ENCODE measurements at places on chromosomes 4 and X. TPM values are rescaled to one million over a fixed set of nuclear protein-coding genes. Genes with fewer than 3 reads are reported as not detected.

- no peak for DNase-seq
Measured at GRCh38 chr4:141659539-141659938, 23.2 kb downstream of the IL15 start.

DNA sequence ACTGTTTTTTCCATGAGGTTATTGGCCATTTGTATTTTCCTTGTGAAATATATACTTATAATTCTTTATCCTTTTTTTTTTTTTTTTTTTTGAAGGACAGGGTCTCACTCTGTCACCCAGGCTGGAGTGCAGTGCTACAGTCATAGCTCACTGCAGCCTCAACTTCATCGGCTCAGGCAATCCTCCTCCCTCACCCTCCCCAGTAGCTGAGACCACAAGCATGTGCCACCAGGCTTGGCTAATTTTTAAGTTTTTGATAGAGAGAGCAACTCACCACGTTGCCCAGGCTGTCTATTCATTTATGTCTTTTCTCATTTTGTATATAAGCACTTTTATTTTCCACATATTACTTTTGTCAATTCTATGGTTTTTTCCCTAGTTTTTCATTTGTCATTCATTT is 16.8 kb downstream of the RBPJ start:
- DNase-seq = no peak

DNA sequence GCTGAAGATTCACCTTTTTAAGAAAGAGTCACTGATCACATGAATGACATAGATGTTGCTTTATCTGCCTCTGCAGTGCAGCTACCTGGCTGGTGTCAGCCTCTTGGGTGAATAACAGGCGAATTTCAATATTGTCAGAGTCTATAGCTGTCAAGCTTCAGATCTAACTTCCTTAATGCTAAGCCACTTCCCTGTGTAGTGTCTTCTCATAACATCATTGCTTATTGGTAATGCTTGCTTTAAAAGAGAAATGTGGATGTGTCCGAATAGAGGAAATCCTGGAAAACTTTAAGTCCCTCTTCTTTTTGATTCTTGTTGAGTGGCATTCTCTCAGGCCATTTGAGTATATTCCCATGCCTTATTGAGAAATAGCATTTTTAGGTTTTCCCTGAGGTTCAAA is 7.3 kb upstream of the IGFBP7 start:
- no peak for DNase-seq

- no peak for DNase-seq
Measured at GRCh38 chr4:142728233-142728632, 117.9 kb downstream of the INPP4B start.

DNA sequence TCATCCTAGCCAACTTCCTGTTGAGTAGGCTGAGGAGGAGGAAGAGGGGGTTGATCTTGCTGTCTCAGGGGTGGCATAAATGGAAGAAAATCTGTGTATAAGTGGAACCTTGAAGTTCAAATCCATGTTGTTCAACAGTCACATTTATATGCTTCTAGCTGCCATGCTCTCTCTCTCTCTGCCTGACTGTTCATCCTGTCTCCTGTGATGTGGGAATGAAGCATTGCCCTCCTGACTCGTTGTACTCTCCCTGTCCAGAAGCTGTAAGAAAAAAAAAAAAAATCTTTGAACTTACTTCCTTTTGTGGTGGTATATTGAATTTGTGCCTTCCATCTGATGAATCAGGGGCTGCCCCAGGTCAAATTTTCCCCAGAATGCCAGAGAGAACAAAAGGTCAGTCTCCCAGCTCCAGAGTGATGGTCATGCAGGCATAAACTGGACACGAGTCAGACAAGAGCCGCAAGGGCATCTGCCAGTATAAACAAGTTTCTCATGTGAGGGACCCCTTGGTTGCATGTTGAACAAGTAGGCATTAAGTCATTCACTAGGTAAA is 257.0 kb downstream of the IDS start:
- no peak for DNase-seq

DNA sequence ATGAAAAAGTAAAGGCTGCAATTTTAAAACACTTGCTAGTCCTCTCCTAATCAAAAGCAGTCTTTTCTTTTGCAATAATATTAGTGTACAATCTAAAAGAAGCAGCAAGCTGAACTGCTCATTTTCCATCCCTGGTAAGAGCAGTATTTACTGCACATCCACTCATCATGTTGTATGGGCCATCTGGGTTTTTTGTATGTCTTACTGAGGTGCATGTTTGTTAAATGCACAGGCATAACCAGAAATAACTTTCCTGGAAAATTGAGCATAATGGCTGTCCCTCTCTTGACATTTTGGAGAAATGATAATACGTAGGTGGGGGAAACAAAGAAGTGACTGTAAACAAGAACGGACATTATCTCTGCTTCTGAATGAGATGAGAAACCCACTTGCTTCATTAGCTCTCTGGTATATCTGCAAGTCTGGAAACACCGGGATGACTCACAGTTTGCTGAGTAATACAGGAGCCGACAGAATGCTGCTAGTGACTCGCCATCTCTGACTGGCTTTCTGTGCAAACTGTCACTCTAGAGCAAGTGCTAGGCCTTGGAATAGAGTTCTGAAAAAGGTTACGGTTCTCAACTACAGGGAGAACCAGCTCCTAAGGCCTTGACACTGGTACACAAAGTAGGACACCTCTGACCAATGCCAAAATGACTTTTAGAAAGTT is 85.7 kb upstream of the MTM1 start:
- no peak for DNase-seq

- DNase-seq = no peak
Measured at GRCh38 chr4:155248002-155248896, 39.8 kb downstream of the NPY2R start.

- no peak for DNase-seq
Measured at GRCh38 chr4:98385831-98386230, 124.6 kb downstream of the RAP1GDS1 start.

DNA sequence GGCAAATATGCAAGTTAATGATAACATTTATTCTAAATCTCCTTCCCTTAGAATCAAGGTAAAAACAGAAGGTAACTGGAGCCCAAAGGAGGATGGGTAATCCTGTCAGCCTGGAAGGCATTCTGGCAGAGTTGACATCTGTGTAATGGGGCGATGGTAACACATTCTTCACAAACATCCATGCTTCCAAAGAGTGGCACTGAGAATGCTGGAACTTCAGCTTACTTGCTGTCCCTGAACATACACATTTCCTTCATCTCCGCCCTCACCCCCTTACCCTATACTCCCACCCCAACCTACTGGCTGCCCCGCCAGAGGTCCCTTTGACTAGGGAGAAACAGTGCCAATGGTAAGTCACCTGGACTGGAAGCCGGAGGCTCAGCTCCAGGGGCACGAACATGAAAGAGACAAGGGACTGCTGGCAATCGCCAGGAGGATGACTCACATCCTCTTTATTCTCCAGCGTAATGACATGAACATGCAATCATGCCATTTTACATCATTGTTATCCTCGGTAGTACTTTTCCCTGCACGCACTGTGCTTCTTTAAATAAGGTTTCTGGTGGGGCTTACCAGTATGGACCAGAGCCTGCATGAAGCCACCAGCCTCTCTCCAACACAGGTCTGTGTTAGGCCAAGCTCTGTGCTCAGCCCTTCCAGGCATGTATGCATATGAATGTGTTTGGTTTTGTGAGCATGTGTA is 694.2 kb upstream of the TENM3 start:
- no peak for DNase-seq

DNA sequence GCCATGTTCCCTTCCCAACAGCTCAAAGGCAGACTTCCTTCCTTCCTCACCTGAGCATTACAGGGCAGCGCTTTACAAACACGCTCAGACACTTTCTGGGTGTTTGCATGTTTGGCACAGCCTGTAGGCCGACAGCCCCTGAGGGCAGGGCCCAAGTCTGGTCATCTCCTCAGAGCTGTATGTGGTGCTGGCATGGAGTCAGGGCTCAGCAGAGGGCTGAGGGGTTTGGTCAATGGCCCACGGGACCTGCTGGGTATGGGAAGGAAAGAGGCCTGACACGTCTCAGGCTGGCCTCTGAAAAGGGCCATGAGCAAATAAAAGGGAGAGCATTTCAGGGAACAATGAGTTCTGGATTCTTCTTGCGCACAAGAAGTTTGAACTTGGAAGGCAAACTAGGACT is 73.8 kb upstream of the MAP3K15 start:
- no peak for DNase-seq

DNA sequence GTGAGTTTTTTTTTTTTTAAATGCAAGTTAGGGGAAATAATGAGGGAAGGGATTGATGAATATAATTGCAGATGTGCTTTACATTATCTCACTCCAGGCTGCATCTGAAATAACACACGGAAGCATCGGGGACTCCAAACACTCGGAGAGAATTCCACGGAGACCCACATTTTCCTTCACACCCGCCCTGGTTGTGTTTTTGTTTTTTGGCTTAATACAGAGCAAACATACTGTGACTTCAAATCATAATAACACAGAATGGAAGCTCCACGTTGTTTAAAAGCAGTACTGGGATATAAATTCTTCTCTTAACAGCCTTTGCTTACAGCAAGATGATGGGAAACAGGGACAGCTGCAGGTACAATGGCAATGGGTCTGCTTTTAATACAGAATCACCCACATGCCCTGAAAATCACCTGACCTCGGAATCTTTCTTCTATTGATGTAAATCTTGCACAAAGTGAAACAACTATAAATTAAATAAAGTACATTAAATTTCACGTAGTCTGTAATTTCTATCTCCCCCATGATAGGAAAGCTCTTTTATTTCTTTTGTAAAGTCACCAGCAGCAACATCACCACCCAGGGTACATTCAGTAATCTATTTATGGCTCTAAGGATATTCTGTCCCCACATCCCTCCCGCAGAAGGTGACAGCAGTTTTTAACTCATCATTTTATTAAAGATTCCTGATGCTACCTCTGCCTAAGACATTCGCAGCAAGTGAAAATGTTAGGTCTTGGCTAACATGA is 119.3 kb downstream of the ZNF827 start:
- DNase-seq = no peak

DNA sequence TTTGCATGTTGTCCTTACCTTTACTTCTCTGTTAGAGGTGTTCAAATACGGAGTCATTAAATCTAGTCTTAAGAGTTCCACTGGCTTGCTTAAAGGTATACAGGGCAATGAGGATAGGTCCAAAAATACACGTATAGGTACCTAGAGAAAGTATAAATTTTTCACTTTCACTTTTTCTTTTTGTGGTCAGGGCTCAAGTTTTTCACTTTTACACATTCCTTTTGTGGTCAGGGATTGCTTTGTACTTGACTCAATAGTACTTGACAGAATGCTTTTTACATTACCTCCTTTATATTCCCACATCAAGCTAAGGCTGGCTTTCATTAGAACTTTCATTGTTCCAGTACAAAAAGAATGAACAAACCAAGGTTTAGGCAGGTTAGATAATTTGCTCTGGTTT is 21.7 kb downstream of the TMEM184C start:
- DNase-seq = no peak

GRCh38 chr4:31054295-31054694 is 334.1 kb downstream of the PCDH7 start:
- DNase-seq = no peak

DNA sequence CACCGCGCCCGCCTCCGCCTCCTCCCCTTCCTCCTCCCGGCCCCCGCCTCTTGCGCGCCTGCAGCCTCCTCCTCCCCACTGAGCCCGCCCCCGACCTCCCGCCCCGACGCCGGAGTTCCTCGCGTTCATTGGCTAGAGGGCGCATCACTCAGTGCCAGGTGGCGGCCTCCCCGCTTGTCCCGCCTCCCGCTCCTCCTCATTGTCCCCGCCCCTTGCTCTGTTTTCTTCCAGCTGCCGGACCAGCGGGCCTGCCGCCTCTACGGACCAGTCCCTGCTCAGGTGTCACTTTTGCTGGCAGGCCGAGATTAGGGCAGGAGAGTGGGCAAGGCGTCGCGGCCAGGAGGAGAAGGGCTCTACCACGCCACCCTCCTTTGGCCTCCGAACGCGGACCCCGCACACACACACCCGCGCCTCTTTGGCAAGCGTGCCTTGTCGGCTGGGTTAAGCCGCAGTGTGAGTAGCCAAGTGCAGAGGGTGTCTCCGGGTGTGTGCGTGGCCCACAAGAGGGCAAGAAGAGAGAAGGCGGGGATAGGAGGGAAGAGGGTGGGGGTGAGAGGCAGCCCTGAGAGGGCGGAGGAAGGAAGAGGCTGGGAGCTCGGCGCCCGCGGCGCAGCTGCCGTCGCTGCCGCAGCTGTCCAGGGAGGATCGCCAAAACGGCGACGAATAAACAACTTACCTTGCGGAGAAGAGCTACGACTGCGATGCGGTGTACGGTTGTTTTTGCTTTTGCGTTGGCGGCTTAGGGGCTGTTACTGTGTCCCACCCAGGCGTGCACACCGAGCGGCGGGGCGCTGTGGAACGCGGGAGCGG is 436 bp upstream of the PPP3CA start:
- peak; percentile 100 for DNase-seq

The WDR45 gene
- total RNA-seq = 60.8 TPM

The MAGED4 gene
- 10.9 TPM for total RNA-seq

The RHOXF1 gene
- not detected for total RNA-seq

The SCD5 gene
- total RNA-seq = 7.3 TPM

The USP46 gene
- 34.6 TPM for total RNA-seq

The CRLF2 gene
- total RNA-seq = 0.42 TPM

The CXCL8 gene
- total RNA-seq = 0.44 TPM

The CXCL10 gene
- 0.34 TPM for total RNA-seq

Data from ureter (tissue), 1 donor.